ENCODE measurements at places on chromosomes 16 and 17. TPM values are rescaled to one million over a fixed set of nuclear protein-coding genes. Genes with fewer than 3 reads are reported as not detected.

DNA sequence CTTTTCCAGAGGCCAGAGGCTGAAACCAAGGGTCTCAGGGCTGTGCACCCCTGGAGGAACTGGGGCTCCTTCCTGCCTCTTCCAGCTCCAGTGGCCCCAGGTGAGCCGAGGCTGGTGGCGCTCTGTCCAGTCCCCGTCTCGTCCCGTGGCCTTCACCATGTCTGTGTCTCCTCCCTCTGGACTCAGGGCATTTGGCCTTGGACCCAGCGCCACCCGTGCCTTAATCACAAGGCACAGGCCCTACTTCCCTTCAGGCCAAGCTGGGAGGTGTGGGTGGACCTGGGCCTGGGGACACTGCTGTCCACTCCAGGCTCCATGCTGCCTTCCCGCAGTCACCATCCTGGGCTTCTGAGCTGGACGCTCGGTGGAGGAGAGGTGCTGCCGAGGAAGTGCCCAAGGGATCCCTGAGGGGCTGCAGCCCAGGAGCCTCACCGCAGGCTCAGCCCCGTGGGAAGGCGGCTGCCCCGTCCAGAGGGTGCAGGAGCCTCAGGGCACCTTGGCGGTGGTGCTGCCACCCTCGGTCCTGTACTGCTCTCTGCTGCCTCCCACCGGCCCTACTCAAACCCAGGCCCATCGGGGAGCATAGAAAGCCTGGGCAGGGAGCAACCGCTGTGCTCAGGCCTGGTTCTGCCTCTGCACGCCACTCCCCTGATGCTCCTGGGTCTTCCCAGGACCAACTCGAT lies 9.6 kb upstream of the APRT start:
- no peak for DNase-seq

TMEM132E gene
- total RNA-seq: not detected

- peak; percentile 35 for DNase-seq
Measured at GRCh38 chr17:80441133-80441578, 26.2 kb downstream of the ENDOV start.

TBC1D3 gene
- total RNA-seq: not detected

SULT1A1 gene
- 98.8 TPM for total RNA-seq

DNA sequence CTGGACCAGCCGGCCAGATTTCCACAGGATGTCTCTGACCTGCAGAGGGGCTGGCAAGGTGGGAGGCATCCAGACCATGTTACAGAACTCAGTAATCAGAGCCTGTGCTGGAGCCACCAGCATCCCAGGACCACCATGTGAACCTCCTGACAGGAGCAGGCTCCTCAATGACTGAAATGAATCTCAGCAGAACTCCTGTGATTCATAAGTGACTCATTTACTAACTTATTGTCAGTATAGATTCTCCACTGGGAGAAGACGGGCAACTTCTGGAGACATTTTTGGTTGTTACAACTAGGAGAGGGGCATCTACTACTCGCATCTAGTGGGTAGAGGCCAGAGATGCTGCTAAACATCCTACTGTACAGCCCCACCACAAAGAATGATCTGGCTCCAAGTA lies 3.1 kb upstream of the WWOX start:
- no peak for DNase-seq

GRCh38 chr17:44628243-44629188 lies 27.8 kb upstream of the MEIOC start:
- no peak for DNase-seq

GRCh38 chr16:82078125-82078524 lies 43.1 kb downstream of the HSD17B2 start:
- no peak for DNase-seq

DNA sequence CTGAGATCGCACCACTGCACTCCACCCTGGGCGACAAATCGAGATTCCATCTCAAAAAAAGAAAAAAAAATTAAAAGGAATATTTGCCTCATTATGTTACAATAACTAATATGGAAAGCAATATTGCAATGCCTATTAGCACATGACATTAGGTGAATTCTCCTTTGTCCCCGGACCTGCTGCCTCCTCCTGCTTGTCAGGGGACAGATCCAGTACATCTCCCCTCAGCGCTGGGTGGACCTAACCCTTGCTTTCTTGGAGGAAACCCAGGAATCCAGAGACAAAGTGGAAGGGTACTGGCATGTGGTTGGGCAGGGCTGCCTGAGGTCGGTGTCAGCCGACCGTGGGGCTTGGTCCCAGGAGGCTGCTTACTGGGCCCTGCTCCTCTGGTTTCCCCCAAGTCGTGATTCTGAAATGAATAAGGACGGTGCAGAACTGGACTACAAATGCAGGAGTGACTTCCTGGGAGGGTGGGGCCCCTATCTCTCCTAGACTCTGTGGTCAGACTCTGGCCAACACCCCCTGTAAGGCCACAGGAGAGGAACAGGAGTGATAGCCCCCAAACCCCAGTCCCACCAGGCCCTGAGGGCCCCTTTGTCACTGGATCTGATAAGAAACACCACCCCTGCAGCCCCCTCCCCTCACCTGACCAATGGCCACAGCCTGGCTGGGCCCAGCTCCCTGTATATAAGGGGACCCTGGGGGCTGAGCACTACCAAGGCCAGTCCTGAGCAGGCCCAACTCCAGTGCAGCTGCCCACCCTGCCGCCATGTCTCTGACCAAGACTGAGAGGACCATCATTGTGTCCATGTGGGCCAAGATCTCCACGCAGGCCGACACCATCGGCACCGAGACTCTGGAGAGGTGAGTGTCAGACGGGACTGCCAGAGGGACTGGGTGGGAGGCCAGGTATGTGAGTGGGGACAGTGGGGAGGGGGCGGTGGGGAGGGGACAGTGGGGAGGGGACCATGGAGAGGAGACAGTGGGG lies at the start of gene HBZ:
Gene HBZ (plus strand): TSS at position 504 of the 988 bp plus-strand sequence. CDS start 266 bp downstream, at position 770.
- DNase-seq: no peak

DNA sequence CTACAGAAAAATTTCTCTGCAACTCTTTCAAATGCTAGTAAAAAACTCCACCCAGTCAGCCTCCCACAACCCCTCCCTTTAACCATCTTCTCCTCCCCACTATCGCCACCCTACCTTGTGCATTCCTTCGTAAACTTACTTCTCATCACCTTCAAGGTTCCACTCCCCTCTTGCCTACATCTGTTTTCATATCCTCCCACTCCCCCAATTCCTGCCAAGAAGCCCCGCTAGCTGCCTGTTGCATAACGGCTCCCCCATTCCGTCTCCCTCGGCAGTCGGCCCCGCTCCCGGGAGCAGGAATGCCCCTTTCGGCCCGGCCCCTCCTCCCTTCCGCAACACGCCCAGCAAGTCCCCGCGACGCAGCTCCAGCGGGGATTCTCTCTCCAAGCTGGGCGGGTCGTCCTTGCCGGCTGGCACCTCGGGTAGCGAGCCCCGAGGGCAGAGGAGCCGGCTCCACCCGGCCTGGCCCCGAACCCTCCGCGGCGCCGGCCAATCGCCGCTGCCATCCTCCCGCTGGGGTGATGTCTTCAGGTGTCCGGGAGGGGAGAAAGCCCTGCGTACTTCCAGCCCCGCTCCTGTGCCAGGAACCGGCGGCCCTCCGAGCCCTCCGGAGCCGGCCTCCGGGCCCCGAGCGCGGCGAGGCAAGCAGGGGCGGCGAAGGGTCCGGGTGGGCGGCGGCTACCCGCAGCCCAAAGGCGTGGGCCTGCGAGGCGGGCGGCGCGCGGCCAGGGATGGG lies 1.5 kb downstream of the PHLPP2 start:
- DNase-seq: peak; percentile 78

MYH2 gene
- total RNA-seq: not detected

TBX21 gene
- not detected for total RNA-seq

DNA sequence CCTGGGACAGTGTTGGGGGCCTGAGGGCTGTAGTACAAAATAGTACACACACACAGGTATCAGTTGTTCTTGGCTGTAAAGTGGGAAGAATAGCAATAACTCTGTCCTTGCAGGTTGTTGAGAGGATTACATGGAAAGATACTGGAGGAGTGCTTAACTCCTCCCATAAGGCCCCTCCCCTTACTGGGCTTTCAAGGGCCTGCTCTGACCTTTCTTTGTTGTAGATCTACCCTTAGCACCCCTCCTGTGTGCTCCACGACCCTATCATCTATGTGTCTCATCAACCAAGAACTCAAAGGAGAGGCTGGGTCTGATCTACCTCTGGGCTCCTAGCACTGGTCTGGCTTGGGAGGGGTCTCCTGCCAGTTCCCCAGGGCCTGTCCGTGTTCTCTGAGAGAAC lies 8.3 kb upstream of the EDC4 start:
- DNase-seq: no peak

GRCh38 chr16:22862046-22862445 lies 48.1 kb downstream of the HS3ST2 start:
- DNase-seq: no peak

DNA sequence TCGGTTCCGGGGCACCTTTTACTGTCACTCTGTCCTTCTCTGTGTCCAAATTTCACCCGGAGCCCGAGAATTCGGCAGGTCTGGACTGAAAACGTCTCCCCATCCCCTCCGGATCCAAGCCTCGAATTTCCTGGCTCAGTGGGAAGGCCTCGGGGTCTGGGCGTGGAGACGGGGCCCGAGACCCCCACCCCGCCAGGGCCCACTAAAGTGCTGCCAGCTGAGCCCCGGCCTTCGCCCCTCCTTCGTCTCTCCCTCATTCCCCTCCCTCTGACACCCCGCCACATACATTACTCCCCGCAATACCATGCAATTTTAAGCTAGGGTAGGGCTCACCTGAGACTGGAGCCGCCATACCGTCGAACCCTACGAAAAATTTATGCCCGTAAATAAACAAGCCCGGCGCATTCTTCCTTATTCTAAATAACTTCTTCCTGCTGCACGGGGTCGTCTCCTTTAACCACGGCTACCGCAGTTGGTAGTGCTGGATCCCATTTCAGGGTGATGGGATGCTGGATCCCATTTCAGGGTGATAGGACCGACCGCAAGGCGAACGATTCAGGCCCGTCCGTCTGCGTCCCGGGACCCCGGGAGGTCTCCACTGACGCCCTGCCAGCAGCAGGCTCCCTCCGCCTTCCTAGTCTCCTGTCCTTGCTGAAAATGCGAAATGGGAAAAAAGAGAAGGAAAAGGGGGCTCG lies 4.4 kb upstream of the OR1F1 start:
- DNase-seq: no peak

DNA sequence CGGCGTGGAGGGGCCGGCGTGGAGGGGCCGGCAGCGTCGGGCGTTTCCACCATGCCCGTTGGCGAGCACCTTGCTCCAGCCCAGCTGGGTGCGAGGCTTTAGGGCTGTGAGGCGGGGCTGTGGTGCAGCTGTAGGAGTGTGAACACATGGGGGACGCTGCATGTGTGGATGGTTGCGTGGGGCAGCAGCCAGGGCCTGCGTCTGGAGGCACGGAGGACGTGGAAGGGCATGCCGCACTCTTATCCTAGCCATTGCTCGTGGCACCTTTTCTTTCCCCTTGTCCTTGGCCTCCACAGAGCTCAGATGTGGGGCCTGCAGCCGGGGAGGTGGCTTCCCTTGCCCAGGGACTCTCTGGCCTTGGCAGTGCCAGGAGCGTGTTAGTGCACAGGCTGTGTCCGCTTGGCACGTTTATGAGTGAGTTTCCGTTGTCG lies 47.8 kb downstream of the PDPK1 start:
- DNase-seq: no peak

DNA sequence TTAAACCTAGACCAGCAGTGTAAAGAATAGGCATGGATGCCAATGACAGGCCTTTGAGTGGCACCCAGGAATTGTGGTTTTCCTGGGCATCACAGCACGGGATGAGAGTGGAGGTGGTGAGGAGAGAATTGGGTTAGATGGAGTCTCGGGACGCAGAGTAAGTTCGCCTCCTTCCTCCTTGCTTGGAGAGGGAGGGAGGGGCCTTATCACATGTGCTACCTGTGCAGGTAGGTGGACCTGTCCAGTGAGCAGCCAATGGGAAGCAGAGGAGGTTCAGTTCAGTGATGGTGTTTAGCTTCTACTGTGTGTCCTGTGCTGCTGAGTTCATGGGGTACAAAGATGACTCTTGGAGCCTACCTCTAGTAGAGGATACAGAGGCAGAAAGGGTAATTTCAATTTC lies 14.9 kb downstream of the YPEL2 start:
- DNase-seq: no peak

GRCh38 chr17:3927628-3928340 lies 11.5 kb upstream of the P2RX1 start:
- peak; percentile 41 for DNase-seq

GRCh38 chr16:77788181-77789084 lies at the start of gene VAT1L:
Gene VAT1L, plus strand, starts transcription at chr16:77788564. Its CDS starts 119 bp downstream, at chr16:77788683.
- no peak for DNase-seq

GRCh38 chr16:89402962-89403361 lies 87.4 kb downstream of the ANKRD11 start:
- no peak for DNase-seq

DNA sequence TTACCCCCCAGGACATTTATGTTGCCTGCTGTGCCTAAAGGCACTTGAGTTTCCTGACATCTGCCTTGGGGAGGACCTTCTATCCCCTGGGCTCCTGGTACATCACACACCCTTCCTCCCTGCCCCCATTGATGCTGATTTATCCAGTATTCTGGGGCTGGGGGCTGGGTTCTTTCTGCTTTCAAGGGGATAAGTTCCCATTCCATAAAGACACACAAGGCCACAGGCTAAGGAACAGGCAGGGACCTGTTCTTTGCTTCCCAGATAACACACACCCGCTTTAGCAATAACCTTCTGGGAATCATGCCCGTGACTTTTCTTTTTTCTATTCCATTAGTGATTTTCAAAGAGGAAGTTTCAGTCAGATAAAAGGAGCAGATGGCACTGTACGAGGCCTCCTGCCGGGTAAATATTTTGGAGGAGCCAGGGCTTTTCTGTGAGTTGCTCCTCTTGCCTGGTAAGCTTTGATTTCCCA lies 30.6 kb downstream of the CHD9 start:
- DNase-seq: no peak

GRCh38 chr17:5553479-5553878 lies 30.8 kb downstream of the NLRP1 start:
- DNase-seq: no peak

Data from PC-9 (cell line).